ENCODE measurements at places on chromosomes 7 and 10.

GRCh38 chr7:105216786-105217185 is 171.9 kb downstream of the SRPK2 start:
- DNase-seq = no peak

DNA sequence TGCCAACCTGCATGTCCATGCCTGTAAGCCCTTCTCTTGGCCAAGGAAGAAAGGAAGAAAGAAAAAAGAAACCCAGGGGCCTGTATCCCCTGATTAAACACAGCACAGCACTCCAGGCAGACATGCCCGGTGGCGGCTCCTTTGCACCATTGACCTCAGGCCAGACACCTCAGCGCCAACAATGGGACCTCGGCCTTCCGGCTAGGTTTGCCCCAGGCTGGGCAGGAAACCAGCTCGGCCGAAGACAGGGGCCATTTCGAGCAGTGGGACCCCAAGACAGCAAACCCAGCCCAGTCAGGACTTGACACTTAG is 2.8 kb downstream of the HOXA10 start:
- no peak for DNase-seq

GRCh38 chr7:130394421-130395195 is 14.3 kb downstream of the CPA1 start:
- DNase-seq = no peak

- DNase-seq = no peak
Measured at GRCh38 chr10:56258378-56258777, 102.7 kb downstream of the ZWINT start.

DNA sequence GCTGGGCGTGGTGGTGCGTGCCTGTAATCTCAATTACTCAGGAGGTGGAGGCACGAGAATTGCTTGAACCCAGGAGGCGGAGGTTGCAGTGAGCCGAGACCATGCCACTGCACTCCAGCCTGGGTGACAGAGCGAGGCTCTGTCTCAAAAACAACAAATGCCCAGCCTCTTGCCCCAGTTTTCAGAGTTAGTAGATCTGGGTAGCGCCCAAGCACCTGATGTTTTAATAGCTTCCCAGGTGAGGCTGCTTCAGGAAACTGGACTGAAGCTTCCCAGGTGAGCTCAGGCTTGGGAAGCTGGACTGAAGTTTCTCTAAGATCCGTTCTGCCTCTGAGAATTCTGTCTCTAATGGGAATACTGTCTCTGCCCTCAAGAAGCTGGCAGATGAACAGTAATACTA is 12.2 kb downstream of the RPS24 start:
- DNase-seq = no peak

GRCh38 chr10:44259090-44259874 is 125.6 kb downstream of the CXCL12 start:
- DNase-seq = no peak

DNA sequence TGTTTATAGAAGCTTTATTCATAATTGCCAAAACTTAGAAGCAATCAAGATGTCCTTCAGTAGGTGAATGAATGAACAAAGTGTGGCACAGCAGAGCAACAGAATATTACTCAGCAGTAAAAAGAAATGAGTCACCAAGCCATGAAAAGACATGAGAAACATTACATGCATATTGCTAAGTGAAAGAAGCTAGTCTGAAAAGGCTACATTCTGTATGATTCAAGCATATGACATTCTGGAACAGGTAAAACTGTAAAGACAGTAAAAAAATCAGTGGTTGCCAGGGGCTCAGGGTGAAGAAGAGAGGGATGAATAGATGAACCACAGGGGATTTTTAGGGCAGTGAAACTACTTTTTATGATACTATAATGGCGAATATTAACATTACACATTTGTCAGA is 80.9 kb upstream of the APBB1IP start:
- DNase-seq = no peak

- peak; percentile 55 for DNase-seq
Measured at GRCh38 chr7:129218514-129219062, 6.2 kb upstream of the AHCYL2 start.

GRCh38 chr7:33495207-33495606 is 365.8 kb downstream of the BBS9 start:
- no peak for DNase-seq

GRCh38 chr10:116646502-116646901 is 25.7 kb downstream of the PNLIPRP2 start:
- no peak for DNase-seq

DNA sequence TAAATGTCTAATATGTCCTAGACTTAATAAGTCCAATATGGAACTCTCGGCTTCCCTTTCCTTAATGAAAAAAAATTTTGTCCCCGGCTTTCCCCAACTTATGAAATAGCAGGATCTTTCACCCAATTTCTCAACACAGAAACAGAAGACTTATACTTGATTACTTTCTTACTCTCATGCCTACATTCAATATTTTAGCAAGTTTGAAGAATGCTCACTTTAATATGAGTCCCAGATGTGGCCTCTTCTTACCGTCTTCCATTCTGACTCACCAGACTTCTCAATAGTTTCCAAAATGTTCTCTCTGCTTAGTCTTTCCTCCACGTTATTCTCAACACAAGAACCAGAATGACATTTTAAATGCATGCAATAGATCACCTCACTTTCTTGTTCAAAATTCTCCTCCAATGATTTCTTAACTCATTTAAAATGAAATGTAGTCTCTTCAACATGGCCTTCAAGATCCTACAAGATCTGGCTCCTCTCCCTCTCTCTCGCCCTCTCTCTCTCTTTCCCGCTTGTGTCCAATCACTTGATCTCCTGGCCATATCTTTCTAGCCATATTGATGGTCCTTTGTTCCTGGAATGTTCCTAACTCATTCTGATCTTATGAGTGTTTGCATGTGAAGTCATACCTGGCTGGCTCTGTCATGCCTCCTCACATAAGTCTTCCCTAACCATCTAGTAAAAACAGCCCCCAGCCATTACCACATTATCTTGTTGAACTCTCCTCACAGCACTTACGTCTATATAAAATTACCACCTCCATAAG is 119.7 kb upstream of the FAM3C start:
- DNase-seq = no peak

DNA sequence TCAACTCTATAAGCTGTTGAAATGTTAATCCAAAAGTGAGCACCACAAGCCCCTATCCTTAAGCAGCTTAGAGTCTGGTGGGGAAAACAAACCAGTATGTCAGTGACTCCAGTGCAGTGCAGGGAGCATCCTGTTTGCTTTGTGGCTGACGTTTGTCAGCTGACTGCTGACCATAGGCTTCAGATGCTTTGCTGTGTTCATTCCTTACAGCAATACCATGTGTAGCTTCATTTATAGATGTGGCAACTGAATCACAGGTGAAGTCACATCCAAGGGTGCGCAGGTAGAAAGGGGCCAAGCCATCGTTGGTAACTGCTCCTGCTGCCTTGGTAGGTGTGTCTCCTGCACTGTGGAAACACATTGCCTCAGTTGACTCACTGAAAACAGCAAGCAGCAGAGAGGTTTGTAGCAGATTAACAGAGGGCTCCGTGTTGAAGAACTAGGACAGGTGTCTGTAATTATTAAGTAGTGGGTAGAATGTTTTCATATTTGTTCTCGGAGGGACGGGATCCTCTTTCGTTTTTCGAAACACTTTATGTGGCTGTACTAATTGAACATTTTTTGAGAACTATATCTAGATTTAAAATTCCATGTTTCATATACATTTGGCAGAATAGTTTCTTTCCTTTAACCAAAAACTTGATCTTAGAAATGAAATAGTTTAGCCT is 2.0 kb downstream of the INSIG1 start:
- no peak for DNase-seq

GRCh38 chr7:33959676-33960075 is 54.3 kb downstream of the BMPER start:
- no peak for DNase-seq

GRCh38 chr10:3954615-3955014 is 169.6 kb upstream of the KLF6 start:
- DNase-seq = no peak

- no peak for DNase-seq
Measured at GRCh38 chr7:36280840-36281812, 108.5 kb upstream of the ANLN start.

GRCh38 chr7:877312-878232 is 1.2 kb downstream of the GET4 start:
- DNase-seq = no peak

DNA sequence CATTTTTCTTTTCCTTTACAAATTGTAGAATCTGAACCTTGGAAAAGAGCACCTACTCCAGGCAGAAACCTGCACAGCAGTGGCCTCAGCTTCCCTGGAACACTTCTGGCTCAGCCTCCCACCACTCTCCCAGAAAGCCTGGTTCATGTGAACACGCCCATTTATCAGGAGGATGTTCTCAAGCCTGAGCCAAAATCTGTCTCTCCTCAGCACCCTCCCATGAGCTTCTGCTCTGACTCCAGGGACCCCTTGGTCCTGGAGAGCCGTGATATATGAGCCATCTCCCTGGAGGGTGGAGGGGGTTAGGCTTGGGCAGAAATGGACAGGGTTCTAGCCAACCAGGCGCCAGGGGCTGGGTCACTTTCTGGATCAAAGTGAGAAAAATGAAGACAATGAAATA is 10.1 kb downstream of the GDF2 start:
- no peak for DNase-seq

DNA sequence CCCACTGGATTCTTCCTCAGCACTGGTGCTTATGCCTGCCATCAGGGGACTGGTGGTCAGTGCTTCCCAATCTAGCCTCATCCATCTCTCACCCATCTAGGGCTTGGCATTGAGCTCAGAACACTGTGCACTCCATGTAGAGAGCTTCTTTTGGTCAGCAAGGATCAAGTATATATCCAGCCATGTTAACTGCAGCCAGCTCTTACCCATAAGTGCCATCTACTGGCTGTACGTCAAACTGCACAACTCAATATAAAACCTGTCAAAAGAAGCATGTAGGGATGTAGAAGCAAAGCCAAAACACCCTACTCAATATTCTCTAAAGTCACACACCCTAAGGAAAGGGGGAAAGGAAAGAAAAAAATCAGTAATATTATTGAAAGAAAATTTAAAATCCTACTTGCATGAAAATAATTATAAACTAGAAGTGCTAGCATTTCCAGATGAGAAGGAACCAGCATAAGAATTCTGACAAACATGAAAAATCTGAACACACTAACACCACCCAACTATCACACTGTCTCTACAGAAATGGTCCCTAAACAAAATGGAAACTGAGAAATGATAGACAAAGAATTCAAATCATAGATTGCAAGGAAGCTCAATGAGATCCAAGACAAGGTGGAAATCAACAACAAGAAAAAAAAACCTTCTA is 531.1 kb upstream of the STEAP1 start:
- peak; percentile 38 for DNase-seq

DNA sequence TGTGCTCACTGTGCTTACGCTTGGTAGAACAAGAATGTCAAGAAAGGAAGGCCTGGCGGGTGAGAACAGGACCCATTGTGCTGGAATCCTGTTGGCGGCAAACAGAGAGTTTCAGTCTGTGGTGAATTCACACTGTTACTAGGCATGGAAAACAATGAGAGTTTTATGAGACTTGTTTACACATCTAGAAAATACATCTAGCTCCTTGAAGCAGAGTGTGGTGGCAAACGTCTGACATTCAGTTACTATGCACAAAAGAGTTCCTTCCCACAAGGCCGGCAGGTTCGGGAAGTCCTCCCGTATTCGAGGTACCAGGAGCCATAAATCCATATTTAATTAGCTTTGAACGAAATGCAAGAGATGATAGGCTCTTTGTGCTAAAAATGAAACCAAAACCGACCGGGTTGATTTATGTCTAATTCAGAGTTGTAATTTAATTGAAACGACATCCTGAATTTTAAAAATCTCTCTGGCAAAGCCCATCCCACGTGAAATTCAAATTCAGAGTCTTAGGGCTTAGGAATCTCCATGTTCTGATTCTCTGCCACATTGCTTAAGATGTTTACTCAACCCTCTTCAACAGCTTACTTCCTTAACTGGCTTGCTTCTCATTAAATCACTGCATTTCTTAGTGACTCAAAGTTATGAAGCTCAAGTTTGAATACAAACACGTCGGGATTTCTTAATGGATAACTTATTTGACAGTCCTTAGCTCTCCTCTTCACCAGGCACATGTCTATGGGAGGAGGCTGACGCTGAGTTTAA is 299.9 kb upstream of the PITRM1 start:
- no peak for DNase-seq

GRCh38 chr10:50809596-50809995 is 69.9 kb downstream of the ASAH2B start:
- DNase-seq = no peak

- DNase-seq = no peak
Measured at GRCh38 chr10:34403512-34403911, 411.6 kb downstream of the PARD3 start.
